ENCODE measurements at places on chromosomes 3 and 15.

DNA sequence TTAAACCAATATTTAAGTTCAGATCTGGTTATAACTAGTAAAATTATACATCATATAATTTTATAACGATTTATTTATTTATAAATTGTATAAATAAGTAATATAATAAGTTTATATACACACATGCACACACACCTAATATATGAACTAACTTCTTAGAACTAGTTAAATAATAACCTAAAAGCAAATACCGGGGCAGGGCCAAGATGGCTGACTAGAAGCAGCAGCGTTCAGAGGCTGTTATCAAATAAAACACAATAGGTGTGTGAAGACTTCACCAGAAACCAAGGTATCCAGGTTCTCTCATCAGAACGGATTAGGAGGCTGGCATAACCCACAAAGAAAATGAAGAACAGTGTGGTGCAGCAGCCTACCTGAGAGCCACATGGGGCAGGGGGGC lies 653.6 kb upstream of the CBLB start:
- no peak for DNase-seq

DNA sequence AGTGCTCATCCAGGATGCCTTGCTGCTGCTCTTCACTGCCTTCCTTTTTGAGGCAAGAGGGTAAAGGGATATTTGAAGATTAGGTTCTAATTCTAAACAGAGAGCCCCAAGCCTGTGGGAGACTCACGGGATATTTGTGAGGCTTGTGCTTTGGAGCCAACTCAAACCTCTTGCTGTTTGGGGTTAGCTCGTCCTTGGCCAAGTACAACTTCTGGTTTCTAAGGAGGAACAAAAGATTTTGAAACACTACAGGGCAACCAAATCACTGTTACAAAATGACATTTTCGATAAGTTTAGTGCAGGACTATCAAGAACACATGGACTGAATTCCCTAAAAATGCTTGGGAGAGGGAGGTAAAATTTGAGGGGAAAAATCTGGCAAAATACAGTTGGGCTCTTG lies 190.2 kb downstream of the RORA start:
- DNase-seq: no peak

DNA sequence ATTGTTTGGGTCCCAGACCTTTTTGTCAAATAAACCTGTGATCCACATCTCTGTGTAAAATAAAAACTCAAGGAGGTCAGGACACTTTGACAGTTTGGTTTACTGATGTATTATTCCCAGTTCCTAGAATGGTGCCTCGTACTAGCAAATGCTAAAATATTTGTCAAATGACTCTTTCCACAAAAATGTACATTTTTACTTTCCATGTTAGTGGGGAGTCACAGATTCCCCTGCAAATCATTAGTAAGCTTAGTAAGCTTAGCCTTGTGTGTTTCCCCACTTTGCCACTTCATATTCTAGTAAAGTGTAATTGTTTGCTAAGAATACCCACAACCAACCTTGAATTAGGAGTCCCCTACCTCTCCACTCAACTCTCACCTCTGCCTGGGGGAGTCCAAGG lies 2.4 kb upstream of the MAGI1 start:
- no peak for DNase-seq

- no peak for DNase-seq
These were observed 134.8 kb upstream of the TTC14 start for GRCh38 chr3:180467177-180467576.

- no peak for DNase-seq
These were observed 1.1 kb downstream of the RAB6B start for GRCh38 chr3:133894353-133895207.

DNA sequence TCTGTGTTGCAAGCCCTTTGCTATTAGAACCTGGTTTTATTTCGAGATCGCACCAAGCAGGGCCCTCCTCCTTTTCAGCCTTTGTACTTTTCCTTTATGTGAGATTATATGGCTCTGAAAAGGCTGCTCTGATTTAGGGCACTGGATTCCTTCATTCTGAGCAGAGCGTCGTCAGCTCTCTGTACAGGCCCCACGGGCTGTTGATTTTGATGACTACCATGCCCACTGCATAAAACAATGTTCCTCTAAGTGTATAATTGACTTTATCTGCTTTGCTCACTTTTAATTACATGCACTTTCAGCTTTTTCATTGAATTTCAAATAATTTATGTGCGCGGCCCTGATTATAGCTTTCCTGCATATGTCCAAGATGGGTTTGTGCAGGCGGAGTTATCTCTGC lies 4.4 kb upstream of the PSMD6 start:
- no peak for DNase-seq

GRCh38 chr15:51160484-51160883 lies 65.8 kb upstream of the TNFAIP8L3 start:
- no peak for DNase-seq

DNA sequence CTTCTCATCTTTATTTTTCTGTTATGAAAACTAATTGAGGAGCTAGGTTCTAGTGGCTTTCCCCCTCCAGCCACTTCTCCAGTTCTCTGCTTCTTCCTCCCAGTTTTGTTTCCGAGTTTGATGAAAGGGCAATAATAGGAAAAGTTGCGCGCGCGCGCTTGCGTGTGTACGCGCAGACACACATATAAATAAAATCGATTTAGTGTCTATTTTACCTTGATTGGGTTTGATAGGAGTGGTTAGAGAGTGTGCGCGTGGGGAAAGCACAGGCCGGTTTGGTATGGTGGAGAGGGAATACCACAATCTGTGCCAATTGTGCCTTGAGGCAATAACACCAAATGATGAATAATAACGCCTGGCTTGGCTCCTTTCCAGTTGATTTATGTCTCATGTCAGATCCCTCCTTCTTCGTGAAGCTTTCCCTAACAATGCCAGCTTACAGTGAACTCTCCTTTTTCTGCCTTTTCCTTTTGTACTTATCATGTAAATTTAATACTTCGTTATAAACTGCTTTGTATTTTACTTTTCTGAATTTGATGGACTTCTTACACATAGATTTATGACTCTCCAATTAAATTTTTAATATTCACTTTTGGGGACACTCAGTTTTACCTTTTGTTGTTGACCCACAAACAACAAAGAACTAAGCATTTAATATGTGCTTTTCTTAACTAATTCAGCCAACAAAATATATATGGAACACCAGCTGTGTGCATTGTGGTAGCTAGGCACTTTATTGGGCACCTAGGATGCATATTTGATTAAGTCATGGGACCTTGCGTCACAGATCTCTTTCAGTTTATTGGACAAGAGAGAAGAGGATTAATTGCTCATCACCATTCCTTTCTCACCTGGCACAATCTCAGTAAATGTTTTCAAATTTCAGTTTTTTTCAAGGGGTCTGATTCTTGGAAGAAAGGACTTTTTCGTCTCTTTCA lies 1.7 kb downstream of the TIPARP start:
- DNase-seq: no peak

DNA sequence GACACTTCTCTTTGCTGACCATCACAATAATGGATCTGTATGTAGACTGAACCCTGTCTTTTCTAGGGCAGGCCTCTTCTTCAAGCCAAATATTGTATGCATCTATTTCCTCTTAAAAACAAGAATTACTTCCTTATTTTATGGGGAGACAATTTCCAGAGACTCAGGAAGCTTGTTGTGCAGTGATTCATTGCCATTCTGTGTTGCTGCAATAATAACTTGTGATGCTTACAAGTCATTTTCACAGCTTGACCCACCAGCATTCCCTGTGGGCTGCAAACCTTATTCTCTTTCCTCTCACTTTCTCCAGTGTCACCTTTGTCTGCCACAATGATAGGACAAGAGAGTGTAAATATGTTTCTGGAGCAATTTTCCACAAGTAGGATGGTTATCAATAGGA lies 276.7 kb upstream of the SGO1 start:
- DNase-seq: no peak

DNA sequence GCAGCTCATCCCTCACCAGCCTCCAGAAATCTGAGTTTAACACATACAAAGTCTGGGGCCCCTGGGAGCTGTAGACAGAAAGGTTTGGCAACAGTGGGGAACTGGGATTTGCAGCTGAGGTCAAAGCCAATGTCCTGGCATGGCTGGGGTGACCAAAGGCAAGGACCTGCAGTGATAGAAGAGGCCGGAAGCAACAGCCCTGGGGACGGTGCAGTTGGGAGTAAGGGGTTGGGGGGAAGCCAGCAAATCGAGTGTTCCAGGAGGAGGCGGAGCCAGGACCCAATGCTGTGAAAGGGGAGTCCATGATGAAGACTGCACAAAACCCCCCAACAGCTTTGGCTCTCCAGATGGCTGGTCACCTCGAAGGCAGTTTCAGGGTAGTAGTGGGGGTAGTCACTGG lies 74.1 kb upstream of the SPATA12 start:
- no peak for DNase-seq

GRCh38 chr15:25717457-25718168 lies 145.5 kb downstream of the ATP10A start:
- no peak for DNase-seq

GRCh38 chr3:55426486-55426885 lies 60.6 kb downstream of the WNT5A start:
- DNase-seq: no peak

DNA sequence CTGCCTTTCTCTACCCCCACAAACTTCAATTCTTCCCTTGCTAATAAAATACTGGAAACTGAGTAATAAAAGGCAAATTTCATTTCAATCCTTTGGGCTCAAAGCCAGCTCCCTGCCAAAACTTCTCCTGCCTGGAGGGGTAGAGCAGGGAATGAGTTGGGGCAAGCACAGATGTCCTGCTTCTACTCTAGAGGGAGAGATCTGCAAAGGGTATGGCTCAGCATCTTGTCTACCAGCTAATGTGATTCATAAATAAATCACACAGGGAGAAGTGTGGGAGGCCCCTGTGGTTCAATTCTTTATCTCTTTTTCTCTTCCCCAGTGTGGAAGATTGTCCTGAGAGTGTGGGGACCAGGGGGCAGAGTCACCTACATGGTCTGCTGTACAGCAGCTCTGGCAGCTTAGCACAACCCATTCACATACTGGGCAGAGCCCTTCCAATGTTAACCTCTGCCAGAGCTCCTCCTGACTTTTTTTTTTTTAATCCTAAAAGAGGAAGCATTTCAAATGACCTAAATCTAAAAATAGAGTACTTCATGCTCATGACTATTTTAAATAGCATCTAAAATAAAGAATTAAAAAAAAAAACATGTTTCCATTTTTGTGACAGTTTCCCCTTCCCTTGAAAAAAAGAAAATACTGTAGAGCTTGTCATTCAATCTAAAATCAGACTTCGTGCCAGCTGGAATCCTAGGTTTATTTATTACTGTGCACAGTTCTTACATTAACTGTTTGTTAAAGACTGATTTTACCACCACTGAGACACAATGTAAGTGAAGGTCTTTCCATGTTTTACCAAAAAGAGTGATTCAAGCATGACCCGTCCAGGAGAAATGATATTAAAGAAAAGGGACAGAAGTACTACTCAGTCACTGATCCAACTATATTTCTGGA lies 1083.7 kb upstream of the CFAP20DC start:
- DNase-seq: no peak

- no peak for DNase-seq
These were observed 22.4 kb downstream of the B3GNT5 start for GRCh38 chr3:183275418-183275817.

DNA sequence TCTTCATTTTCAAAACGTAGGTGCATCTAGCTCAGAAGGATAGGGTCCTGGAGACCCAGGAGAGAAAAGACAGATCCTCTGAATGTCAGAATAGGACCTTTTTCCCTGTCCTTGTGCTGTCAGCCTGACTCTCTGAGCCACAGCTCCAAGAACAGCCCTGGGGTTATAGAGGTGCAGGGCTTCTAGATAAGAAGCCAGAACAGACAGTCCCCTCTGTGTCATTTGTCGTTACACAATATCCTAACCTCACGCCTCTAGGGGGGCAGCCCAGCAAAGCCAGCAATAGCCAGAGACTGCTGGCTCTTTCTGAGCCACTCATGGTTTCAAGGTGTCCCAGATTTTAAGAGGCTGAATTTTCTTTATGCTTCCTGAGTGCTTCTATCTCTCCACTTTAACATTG lies 153.2 kb upstream of the THBS1 start:
- DNase-seq: no peak

DNA sequence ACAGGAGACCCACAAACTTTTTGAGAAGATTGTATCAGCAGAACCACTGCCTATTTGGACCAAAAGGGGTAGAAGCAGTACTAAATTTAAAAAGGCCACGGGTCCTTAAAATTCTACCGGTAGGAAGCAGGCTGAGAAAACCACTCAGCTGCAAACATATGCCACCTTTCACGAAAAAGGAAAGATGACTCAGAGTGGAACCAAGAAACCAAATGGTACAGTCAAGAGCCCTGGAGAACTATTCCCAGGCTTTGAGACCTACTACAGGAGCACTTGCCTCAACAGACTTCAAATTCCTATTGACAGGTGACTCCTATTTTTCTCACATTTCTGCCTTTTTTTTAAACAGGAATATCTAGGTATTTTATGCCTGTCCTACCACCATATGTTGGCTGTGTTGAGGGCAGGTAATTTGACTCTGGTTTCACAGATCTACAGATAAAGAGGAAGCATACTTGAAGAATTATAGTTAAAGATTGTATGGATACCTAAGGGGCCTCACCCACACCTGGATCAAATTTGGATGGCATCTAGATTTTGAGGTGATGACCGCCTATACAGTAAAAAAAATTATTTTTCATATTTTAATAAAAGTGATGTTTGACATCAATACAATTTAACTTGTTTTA lies 10.1 kb downstream of the GOLIM4 start:
- DNase-seq: no peak

- DNase-seq: no peak
These were observed 7.8 kb upstream of the ACSBG1 start for GRCh38 chr15:78242128-78242527.

DNA sequence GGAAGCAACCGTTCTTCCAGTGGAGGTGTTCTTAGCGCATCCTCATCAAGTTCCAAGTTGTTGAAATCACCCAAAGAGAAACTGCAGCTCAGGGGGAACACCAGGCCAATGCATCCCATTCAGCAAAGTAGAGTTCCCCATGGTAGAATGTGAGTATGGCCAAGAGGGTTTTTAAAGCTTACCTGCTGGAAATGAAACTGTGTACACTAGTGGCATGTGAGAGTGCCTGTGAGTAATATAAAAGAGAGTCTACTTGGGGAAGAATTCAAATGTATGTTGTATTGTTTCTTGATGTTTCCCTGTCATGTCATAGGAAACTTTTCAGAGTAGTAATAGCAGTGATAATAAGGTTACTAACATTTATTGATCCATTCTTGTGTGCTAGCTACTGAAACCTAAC lies 43.3 kb downstream of the PSMD6 start:
- DNase-seq: no peak

DNA sequence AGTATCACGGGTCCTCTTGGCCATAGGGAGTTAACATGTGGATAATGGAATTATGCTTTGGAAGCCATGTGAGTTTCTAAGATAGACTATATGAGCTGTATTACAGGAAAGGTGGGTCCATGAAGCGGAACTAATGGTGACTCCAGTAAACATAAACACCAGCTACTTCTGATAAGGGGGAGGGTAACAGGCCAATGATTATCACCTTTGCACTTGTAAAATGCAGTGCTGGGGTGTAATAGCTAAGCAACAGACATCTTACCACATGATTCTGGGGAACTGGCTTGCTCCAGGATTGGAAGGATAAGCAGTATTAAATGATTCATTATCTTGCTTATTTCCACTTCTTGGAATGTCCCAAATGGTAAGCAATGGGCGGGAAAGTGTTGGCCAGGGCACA lies 61.4 kb upstream of the CD47 start:
- no peak for DNase-seq

GRCh38 chr3:169147238-169148008 lies 516.1 kb downstream of the MECOM start:
- DNase-seq: no peak

GRCh38 chr15:90838139-90838538 lies 30.2 kb upstream of the FURIN start:
- DNase-seq: peak; percentile 81

- no peak for DNase-seq
These were observed 28.6 kb upstream of the OR5K4 start for GRCh38 chr3:98325055-98325454.

GRCh38 chr3:108489776-108490175 lies 20.6 kb downstream of the MYH15 start:
- no peak for DNase-seq

Data from stimulated activated CD4-positive, alpha-beta T cell treated with anti-CD3 and anti-CD28 coated beads, Interleukin-12 subunit alpha, Interleukin-12 subunit beta, amount 100 ng/mL, for 4 hours (primary cell).